ENCODE measurements at places on chromosomes 3 and 15.

DNA sequence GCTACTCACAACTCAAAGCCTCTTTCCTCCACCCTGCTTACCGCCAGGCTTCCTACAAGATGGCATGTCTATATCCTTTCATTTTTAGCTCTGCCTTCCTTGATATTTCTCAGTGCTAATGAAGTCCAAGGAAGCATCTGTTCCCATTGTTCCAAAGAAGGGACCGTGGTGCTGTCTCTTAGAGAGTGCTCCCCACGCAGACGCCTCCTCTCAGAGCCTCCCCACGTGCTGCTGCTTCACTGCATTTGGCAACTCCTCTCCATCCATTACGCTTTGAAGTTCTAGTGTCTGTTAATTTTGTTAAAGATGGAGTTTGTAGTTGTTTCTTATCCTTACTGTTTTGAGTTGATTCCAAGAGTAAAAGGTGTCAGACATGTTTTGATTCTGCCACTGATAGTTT, 26.2 kb downstream of the GNB4 start:
- no peak for DNase-seq

GRCh38 chr3:188188911-188189310, 35.0 kb downstream of the LPP start:
- DNase-seq = no peak

DNA sequence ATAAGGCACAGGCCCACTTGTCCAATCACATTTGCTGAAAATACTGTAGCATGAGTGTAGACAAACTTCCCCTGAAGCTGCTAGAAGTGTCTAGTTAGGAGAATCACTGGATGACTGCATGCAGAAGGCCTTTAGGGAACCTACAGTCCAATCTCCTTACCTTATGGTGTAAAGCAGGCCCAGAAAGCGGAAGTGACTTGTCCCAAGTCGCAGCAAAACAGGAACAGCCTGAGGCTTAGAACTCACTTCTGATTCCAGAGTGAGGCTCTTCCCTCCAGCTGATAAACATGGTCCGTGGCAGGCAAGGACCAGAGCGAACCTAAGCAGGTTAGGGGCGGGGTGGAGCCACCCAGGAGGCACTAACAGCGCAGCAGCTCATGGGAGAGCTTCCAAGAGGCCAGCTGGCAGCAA, 2.5 kb downstream of the GRAMD2A start:
- DNase-seq = no peak

- DNase-seq = no peak
Measured at GRCh38 chr3:138898301-138898700, 48.6 kb downstream of the FOXL2 start.

GRCh38 chr3:45120359-45121158, 25.6 kb downstream of the CDCP1 start:
- no peak for DNase-seq

GRCh38 chr3:177062052-177062732, 135.1 kb downstream of the TBL1XR1 start:
- no peak for DNase-seq

GRCh38 chr3:77475507-77475906, 435.6 kb downstream of the ROBO2 start:
- no peak for DNase-seq

GRCh38 chr3:196868297-196868661, 559 bp downstream of the SENP5 start:
- DNase-seq = no peak

GRCh38 chr3:71251156-71251775, 332.3 kb downstream of the FOXP1 start:
- no peak for DNase-seq

- no peak for DNase-seq
Measured at GRCh38 chr3:16888785-16889607, 4.2 kb downstream of the PLCL2 start.

DNA sequence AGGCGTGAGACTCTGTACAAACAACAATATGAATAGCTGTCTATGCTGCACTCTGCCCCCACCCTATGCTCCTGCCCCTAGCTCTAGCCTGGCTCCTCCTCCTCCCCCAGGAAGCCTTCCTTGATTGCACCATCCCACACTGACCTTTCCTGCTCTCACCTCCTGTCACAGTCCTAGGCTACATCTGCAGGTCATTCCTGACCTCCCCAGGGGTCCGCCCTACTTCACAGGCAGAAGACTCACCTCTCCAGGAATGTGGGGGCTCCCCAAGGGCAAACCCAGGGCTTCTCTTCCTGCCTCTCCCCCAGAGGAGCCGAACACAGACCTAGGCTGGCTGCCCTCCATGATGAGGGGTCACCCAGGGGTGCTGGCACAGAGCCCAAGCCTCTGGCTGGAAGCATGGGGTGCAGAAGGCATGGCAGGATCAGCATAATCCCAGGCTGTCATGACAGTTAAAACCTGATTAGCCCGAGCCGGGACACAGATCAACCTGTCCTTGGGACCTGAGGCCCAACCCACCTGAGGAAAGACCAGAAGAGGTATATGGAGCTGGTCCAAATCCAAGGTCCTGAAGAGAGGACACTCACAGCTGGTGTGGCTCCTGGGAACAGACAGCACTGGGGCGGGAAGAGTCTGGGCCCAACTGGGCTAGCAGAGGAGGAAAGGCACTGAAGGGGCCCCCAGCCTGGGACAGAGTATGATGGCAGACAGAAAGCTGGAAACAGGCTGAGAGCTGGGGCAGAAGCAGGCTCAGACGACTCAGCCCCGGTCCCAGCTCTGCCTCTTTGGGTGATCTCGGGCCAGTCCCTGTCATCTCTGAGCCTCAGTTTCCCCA, 5.9 kb downstream of the SEMA7A start:
- no peak for DNase-seq
